Posterior cingulate gyrus (tissue), 11 donors: ENCODE measurements at places on chromosomes 4 and X.

GRCh38 chrX:68415316-68415715 lies 18.0 kb downstream of the OPHN1 start:
- no peak for DNase-seq

DNA sequence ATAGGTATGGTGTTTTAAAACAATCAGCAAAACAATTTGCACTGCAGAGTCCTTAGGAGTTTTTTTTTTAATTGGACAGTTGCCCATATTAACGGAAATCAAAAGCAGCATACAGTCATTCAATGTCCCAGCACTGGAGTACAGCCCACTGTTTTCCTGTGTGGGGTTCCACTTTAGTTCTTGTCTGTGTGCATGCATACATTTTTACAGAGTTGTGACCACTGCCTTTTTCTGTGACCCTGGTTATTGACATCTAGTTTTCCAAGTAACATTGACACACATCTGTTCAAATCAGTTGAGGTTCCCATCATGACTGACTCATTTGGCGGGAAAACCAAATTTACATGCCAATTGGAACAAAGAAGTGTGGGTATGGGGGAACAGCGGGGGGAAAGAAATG lies 83.3 kb downstream of the HPRT1 start:
- no peak for DNase-seq

DNA sequence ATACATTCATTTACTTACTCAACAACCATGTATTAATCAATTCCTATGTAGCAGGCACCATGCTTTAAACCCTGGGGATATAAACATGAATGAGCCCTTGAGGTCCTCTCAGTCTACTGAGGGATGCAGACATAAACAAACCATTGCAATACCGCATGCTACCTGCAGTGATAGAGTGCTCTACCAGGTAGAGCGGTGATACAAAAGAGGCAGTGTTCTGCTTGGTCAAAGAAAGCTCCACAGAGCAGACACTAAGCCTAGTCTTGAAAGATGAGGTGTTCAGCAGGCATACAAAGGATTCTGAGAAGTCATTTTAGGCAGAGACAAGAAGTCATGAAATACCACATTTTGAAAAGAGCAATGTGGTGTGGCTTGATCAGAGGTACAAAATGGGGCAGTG lies 26.9 kb upstream of the AMOT start:
- no peak for DNase-seq

GRCh38 chr4:30720021-30720660 lies at the start of gene PCDH7:
TSS of gene PCDH7 (plus strand) at chr4:30720369. CDS start at chr4:30721423, 1,054 bp downstream.
- DNase-seq, result peak; percentile 85

GRCh38 chrX:84907324-84907968 lies 96.2 kb upstream of the APOOL start:
- DNase-seq, result no peak

DNA sequence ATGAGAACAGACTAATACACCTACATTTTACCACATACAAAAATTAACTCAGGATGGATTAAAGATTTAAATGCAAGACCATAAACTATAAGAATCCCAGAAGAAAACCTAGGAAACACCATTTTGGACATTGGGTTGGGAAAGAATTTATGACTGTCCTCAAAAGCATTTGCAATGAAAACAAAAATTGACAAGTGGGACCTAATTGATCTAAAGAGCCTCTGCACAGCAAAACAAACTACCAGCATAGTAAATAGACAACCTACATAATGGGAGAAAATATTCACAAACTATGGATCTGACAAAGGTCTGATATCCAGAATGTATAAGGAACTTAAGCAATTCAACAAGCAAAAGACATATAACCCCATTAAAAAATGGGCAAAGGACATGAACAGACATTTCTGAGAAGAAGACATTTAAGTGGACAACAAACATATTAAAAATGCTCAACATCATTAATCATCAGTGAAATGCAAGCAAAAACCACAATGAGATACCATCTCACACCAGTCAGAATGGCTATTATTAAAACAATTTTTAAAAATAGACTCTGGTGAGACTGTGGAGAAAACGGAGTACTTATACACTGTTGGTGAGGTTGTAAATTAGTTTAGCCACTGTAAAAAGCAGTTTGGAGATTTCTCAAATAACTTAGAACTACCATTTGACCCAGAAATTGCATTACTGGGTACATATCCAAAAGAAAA lies 221.7 kb upstream of the DIPK2B start:
- DNase-seq, result no peak

DNA sequence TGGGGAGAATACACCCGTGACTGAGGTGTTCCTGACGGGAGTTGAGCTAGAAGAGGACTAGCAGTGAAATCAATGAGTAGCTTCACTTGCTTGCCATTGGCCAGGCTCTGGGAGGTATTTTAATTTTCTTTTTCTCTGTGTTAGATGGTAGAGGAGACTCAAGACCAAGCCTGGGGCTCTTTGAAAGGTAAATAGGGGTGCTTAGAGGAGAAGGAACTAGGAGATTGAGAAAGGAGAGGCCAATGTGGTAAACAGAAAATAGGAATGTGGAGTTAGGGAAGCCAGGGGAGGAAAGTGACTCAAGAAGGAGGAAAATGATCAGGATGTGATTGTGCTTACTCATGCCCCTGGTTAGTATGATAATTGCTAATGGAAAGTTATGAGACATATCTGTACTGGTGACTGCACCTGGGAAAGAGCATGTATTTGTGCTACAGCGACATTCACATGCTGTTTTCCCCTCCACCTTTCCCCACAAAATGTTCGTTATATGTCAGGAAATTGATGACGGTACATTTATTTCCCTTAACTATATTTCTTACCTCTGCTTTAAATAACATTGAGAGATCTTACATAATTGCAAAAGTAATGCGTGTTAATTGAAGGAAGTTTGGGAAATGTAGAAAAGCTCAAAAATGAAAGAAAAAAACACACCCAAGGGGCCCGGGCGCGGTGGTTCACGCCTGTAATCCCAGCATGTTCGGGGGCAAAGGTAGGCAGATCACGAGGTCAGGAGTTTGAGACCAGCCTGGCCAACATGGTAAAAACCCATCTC lies 16.9 kb upstream of the LRBA start:
- no peak for DNase-seq

GRCh38 chr4:147343692-147344091 lies 137.2 kb upstream of the EDNRA start:
- DNase-seq, result no peak

GRCh38 chr4:28073860-28074555 lies 1213.4 kb downstream of the STIM2 start:
- DNase-seq, result no peak

- DNase-seq, result no peak
Observed at GRCh38 chr4:120568731-120569130, 353.8 kb downstream of the PRDM5 start.

DNA sequence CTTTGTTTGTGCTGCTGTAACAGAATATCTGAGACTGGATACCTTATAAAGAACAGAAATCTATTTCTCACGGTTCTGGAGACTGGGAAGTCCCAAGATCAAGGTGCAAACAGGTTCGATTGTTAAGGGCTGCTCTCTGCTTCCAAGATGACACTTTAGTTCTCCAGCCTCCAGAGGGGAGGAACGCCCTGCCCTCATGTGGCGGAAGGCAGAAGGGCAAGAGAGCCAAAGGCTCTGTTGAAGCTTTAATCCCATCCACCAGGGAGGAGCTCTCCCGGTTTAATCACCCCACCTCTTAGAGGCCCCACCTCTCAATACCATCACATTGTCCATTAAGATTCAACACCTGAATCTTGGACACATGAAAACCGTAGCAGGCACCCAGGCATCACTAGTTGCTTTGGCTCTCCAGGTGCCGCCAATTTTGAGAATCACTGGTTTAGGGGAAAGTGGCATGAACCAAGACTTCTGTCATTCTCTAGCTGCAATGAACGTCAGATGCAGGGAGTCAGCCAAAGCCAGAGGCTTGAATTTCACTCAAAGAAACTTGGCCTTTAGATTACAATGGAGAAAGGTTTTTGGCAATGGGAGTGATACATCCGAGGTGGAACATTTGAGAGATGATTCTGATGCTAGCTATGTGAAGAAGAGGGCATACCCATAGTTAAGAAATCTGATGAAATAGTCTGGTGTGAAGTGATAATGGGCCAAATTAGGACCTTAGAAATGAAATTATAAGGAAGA lies 15.7 kb downstream of the FHL1 start:
- DNase-seq, result peak; percentile 88

DNA sequence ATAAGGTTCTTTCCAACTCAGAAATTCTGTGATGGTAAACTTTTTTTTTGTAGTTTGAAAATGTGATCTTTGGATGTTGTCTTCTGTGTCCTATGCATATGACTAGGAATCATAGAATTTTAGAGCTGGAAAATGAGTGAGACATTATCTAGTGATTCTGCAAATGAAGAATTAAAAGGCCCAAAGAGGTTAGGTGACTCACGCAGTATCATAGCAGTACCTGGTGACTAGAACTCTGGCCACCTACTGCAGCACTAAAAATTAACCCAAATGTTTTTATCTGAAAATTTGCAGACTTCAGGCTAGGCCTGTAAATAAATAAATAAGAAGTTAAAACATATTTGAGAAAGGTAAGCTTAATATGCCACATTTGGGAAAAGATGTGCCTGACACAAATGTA lies 52.8 kb downstream of the NFKB1 start:
- DNase-seq, result no peak

GRCh38 chr4:7880683-7881082 lies 59.0 kb downstream of the AFAP1 start:
- no peak for DNase-seq

DNA sequence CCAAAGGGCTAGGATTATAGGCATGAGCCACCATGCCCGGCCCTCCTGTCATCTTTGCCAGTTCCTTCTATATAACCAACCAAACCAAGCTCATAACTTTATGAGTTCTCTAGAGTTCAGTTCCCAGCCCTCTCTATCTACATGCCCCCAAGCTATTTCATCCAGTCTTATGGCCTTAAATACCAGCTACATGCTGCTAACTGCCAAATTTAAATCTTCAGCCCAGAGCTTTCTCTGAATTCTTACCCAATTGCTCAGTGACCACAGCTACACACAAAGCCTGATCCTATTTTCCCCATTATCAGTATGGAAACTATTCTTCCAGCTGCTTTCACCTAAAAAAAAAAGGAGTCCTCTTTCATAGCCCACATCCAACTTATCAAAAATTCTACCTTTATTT lies 23.1 kb downstream of the TMEM184C start:
- DNase-seq, result no peak

DNA sequence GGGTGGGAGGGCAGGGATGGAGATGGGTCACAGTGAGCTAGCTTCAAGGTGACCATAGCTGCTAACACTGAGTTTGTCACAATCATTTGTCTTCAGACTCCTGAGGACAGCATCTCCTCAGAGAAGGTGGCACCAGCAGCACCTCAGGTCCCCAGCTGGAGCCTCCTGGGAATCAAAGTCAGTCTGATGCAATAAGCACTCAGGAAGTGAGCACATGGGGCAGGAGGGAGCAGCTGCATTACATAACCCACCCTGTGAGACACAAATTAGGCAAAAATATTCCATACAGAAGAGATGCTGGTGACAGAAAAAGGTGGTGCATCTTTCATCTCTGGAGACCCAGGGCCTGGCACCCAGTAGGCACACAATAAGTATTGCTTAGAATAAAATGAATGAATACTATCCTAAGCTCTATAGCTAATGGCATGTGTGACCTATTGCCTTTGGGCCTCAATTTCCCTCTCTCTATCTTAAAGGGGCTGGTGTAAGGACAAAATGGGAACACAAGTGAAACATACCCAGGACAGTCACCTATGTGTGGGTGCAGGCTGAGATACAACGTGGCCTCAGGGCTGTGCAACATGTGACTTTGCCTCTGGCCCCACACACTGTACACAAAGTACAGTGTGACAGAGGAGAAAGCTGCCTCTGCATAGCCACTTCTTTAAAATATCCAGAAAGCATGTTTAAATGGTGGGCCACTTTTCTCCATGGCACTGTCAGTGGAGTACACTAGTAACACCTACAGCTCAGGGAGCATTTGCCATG lies 37.1 kb downstream of the SLC39A8 start:
- no peak for DNase-seq

GRCh38 chr4:70877556-70877955 lies 24.6 kb upstream of the MOB1B start:
- no peak for DNase-seq

GRCh38 chr4:182212211-182212761 lies 30.9 kb upstream of the TENM3 start:
- DNase-seq, result no peak

DNA sequence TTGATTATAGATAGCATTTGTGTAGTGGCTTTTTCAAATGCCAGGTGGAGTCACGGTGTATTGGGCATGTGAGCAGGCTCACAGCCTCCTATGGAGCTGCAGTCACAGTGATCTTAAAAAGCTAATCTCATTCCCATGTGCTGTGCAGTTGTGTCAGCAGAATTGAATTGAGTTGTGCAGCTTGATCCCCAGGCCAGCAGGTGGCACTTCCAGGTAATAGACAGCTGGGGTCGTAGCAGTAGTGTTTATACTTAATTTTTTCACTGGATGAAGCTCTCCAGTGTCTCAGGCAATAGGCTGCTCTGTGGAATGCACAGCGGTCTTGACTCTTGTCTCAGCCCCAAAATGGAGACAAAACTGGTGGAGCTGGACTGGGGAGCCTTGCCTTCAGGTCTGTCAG lies 1028.1 kb downstream of the SH3BGRL start:
- no peak for DNase-seq

DNA sequence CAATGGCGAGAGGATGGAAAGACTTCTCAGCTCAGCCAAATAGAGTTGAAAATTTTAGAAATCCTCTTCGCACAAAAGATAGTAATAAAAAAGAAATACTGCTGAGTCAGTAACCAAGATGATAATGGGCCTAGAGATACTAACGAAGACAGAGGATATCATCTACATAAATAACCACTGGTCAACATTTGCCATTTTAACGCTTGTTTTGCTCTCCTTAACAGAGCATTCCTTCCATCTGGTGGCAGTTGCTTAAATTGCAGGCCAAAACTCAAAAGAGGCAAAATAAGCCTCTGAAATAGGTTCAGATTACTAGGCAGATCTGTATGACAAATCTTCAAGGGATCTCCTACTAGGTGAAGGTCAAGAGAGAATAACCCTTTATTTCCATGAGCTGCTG lies 51.7 kb upstream of the MCF2 start:
- DNase-seq, result no peak

GRCh38 chr4:77819404-77819842 lies 255 bp upstream of the CNOT6L start:
- peak; percentile 15 for DNase-seq

GRCh38 chr4:20044502-20044911 lies 207.2 kb upstream of the SLIT2 start:
- DNase-seq, result no peak
